ENCODE measurements at places on chromosomes 6 and 20. TPM values are rescaled to one million over a fixed set of nuclear protein-coding genes. Genes with fewer than 3 reads are reported as not detected.

TMEM217 gene
- 2.0 TPM for total RNA-seq

SLC26A8 gene
- total RNA-seq = 0.27 TPM

ID4 gene
- 114 TPM for total RNA-seq

EMILIN3 gene
- total RNA-seq = 5.6 TPM

MEP1A gene
- not detected for total RNA-seq

GRCh38 chr20:31908016-31908415 is 37.6 kb downstream of the TTLL9 start:
- DNase-seq = no peak
- H3K27ac ChIP-seq = no peak overlapping the region
- H3K27me3 ChIP-seq = peaks cover 4% of the 10 kb centered on the region
- H3K4me3 ChIP-seq = no peak overlapping the region

DNA sequence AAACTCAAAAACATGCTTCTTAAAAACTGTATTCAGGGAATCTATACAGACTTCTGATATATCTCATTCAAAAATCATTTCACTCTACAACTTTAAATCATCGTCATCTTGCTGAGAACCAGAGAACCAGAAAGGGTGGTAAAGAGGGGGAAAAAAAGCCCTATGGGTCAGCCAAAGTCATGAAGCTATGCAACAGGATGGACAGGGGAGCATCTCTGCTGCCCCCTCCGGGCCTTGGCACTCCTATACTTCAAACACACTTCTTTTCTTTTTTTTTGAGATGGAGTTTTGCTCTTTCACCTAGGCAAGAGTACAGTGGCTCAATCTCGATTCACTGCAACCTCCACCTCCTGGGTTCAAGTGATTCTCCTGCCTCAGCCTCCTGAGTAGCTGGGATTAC is 73.5 kb upstream of the NFATC2 start:
- H3K36me3 ChIP-seq = peaks cover 42% of the 10 kb centered on the region
- no peaks in the 10 kb centered on the region for H3K4me1 ChIP-seq
- no peaks in the 10 kb centered on the region for H3K27me3 ChIP-seq
- H3K4me3 ChIP-seq = no peak overlapping the region

- no peak overlapping the region for H3K27ac ChIP-seq
- H3K27me3 ChIP-seq = peaks cover 58% of the 10 kb centered on the region
- no peaks in the 10 kb centered on the region for H3K36me3 ChIP-seq
- no peak for DNase-seq
- H3K4me1 ChIP-seq = no peaks in the 10 kb centered on the region
- no peak overlapping the region for H3K4me3 ChIP-seq
Measured at GRCh38 chr6:25637960-25638434, 14.0 kb upstream of the SCGN start.

DNA sequence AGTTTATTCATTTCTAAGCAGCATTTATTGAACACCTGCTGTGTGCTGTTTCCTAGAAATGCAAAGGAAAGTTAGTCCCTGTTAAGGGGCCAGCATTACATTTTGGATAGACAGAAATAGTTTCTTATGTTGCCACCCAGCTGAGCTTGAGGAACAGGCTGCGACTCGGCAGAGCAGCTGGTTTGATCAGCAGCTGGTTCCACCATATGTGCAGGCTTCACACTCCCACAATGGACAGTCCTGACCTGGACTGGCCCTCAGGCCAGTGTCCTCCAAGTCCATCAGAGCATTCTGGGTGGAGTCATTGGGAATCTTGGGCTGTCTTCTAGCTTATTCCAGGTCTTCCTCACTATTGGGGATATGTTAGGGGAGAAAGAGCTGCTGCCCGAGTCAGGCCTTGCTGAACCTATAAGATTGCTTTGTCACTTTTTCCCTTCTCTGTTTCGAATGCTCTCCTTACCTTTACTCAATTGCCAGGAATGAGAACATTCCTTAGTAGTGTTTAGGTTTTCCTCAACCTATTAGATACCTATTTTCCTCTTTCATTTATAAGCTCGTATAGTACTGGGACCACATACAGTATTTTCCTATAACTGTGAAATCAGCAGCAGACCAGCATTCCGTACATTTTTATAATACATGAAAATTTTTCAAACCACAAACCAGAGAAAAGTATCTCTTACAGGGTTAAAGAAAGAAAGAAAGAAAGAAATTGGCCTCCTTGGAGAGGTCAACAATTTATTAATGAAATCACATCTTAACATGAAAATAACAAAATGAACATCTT is 203.0 kb downstream of the FARS2 start:
- H3K27me3 ChIP-seq = no peaks in the 10 kb centered on the region
- no peaks in the 10 kb centered on the region for H3K4me1 ChIP-seq
- H3K36me3 ChIP-seq = peaks cover 9% of the 10 kb centered on the region
- DNase-seq = no peak
- H3K27ac ChIP-seq = no peak overlapping the region

DNA sequence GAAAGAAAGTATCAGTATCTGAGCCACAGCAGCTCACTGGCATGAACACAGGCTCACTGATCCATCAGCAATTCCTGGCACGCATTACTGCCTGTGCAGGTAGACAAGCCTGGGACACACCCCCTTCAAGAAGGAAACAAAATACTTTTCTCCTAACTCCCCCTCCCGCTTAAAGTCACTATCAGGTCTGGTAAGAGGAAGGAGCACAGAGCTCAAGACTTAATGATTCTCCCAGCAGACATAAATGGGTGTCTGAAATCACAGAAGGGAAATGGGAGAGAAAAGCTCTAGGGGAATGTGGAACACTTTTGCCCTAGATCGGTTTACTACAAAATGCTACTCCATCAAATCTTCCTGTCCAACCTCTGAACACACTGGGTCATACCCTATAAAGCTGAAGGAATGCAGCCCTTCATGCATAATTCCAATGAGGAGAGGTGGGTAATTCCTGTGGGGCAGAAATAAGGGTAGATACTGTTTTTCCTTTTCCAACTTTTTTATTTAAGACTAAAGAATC is at the start of gene ADGRF1:
TSS of gene ADGRF1 (minus strand) at position 58 of the 517 bp plus-strand sequence. CDS start 13,271 bp downstream, outside the sequence.
- peak within 1 kb of the TSS; percentile 89 for H3K27ac ChIP-seq
- no peaks in the 10 kb centered on the region for H3K27me3 ChIP-seq
- no peak within 1 kb of the TSS for H3K4me3 ChIP-seq
- H3K4me1 ChIP-seq = peaks cover 40% of the 10 kb centered on the region
- H3K36me3 ChIP-seq = no peaks in the 10 kb centered on the region
- DNase-seq = no peak

DNA sequence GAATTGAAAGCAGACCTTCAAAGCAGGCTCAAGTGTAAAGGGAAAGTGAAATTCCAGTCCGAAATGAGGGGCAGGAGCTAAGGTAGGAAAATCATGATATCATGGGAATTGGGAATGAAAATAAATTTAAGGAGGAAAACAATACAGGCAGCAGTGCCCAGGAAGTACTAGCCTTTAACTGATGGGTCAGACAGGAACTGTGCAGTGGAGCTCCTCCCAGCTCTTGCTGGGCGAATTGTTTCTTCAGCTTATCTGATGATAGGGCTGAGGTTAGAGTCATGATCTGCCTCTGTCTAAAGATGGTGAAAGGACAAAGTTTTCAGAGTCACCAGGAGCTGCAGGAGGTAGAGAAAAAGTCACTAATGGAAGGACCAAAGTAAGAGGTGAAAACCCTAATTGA is 457.9 kb upstream of the PTCHD4 start:
- peaks cover 3% of the 10 kb centered on the region for H3K36me3 ChIP-seq
- DNase-seq = no peak
- H3K27ac ChIP-seq = peak overlapping the region; percentile 22
- H3K27me3 ChIP-seq = no peaks in the 10 kb centered on the region
- peaks cover 44% of the 10 kb centered on the region for H3K4me1 ChIP-seq
- no peak overlapping the region for H3K4me3 ChIP-seq

- no peaks in the 10 kb centered on the region for H3K36me3 ChIP-seq
- H3K4me1 ChIP-seq = no peaks in the 10 kb centered on the region
- H3K27ac ChIP-seq = no peak overlapping the region
- H3K27me3 ChIP-seq = peaks cover 8% of the 10 kb centered on the region
- DNase-seq = no peak
Measured at GRCh38 chr6:162173466-162173865, 554.1 kb downstream of the PRKN start.

DNA sequence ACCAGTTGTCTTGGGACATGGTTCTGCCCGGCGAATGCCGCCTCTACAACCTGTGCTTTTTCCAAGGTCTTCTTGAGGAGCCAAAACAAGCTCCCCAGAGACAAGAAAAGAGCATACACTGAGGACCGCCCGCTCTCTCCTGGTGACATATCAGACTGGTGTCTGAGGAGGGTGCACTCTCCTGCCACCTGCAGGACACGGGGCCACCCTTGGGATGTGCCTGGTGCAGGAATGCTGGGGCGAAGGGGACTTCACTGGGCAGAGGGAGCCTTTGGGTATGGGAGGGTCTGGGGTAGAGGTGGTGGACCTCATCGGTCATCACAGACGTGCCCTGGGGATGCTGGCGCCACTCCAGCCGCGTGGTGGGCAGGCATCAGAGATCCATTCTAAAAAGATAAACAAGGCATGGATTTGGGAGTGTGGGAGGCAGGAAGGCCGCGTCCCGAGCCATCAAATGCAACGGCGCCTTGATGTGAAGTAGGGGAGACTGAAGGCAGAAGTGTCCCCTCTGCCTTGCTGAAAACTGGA is 163.3 kb downstream of the CD83 start:
- H3K27ac ChIP-seq = no peak overlapping the region
- H3K4me1 ChIP-seq = peaks cover 44% of the 10 kb centered on the region
- peaks cover 7% of the 10 kb centered on the region for H3K27me3 ChIP-seq
- DNase-seq = no peak
- H3K36me3 ChIP-seq = no peaks in the 10 kb centered on the region

DNA sequence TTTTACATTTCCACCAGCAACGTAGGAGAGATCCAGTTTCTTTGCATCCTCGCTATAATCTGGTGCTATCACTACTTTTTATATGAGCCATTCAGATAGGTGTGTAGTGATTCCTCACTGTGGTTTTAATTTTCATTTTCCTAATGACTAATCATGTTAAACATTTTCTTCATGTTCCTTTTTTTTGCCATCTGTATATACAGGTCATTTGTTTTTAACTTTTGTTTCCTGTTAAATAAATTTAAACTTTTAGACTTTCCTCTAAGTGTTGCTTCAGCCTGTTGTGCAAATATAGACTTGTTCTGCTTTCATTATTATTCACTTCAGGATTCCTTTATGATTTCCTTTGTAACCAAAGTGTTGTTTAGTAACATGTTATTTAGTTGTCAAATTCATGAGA is 697.4 kb downstream of the PTPRT start:
- no peaks in the 10 kb centered on the region for H3K36me3 ChIP-seq
- H3K4me3 ChIP-seq = no peak overlapping the region
- no peak for DNase-seq
- no peak overlapping the region for H3K27ac ChIP-seq

- DNase-seq = peak; percentile 66
- peaks cover 24% of the 10 kb centered on the region for H3K4me1 ChIP-seq
- H3K36me3 ChIP-seq = no peaks in the 10 kb centered on the region
- H3K27ac ChIP-seq = peak within 1 kb of the TSS; percentile 96
- no peaks in the 10 kb centered on the region for H3K27me3 ChIP-seq
- peak within 1 kb of the TSS; percentile 89 for H3K4me3 ChIP-seq
Measured at GRCh38 chr6:139028658-139029469, at the start of gene ABRACL. Gene ABRACL (plus strand): TSS chr6:139028745. CDS start chr6:139034161, 5,416 bp downstream.

- no peak overlapping the region for H3K4me3 ChIP-seq
- H3K4me1 ChIP-seq = peaks cover 20% of the 10 kb centered on the region
- no peaks in the 10 kb centered on the region for H3K27me3 ChIP-seq
- DNase-seq = no peak
- H3K27ac ChIP-seq = no peak overlapping the region
- H3K36me3 ChIP-seq = no peaks in the 10 kb centered on the region
Measured at GRCh38 chr6:9399916-9400315, 964.6 kb upstream of the SLC35B3 start.

- DNase-seq = no peak
- no peak overlapping the region for H3K4me3 ChIP-seq
- no peaks in the 10 kb centered on the region for H3K27me3 ChIP-seq
- no peaks in the 10 kb centered on the region for H3K36me3 ChIP-seq
Measured at GRCh38 chr20:61193164-61193563, 58.9 kb upstream of the CDH4 start.

GRCh38 chr6:32792901-32793435 is 23.8 kb downstream of the HLA-DOB start:
- H3K27ac ChIP-seq = no peak overlapping the region
- H3K27me3 ChIP-seq = peaks cover 68% of the 10 kb centered on the region
- no peaks in the 10 kb centered on the region for H3K36me3 ChIP-seq

DNA sequence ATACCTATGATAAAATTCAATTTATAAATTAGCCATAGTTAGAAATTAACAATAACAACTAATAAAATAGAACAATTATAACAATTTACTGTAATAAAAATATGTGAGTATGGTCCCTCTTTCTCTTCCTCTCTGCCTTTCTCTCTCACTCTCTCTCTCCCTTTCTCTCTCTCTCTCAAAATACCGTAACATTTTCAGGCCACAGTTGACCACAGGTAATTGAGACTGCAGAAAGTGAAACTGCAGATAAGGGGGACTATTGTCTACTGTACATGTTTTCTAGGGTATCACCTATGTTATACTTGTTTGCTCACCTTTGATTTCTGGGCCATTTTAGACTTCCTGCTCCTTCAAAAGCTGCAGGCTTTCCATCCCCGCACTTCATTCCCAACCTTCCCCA is 46.8 kb downstream of the LY86 start:
- H3K27ac ChIP-seq = no peak overlapping the region
- H3K4me3 ChIP-seq = no peak overlapping the region
- no peaks in the 10 kb centered on the region for H3K36me3 ChIP-seq
- H3K4me1 ChIP-seq = peaks cover 46% of the 10 kb centered on the region
- DNase-seq = no peak

DNA sequence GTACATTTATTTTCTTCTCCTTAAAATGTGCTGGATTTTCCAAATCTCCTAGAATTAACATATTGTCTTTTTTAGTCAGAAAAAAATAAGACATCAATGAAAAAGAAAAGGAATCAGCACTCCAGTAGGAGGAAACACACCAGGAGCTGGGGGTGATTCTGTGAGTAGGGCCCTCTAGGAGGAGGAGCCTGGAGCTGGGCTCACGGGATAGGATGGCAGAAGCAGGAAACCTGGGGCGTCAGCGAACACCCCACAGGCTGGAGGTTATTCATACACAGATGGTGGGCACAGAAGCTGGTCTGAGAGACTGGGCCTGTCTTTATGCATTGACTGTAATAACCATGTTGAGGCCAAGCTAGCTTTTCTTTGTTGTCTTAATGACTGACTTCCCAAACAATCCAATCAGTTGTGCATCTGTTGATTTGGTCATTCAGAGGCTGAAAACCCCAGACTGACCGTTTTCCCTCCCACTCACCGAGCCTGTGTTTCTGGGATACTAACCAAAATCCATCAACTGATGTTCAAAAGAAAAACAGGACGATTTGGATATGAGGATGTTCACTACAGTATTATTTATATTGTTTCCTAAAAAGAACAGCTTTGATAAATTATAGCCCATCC is 53.1 kb downstream of the CPNE5 start:
- no peak for DNase-seq
- no peaks in the 10 kb centered on the region for H3K27me3 ChIP-seq
- H3K4me3 ChIP-seq = no peak overlapping the region
- H3K4me1 ChIP-seq = peaks cover 16% of the 10 kb centered on the region
- H3K27ac ChIP-seq = no peak overlapping the region
